ENCODE measurements at places on chromosomes 2 and 18.

DNA sequence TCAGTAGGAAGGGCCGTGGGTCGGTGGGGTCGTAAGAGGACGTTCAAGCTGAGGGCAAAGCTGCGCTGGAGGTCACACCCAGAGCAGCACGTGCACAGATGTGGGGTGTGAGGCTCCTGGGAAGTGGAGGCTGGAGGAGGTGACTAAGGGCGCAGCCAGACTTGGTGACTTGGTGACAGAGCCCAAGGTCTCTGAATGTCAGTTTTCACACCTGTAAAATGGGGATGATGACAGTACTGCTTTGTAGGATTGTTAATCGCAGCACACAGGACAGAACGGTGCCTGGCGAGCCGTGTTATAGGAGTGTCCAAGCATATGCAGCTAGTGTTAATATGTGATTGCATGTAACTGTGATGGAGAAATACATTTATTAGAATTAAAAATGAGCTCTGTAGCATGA is 40.8 kb downstream of the NTSR2 start:
- no peak for DNase-seq

GRCh38 chr2:96325041-96325883 is at the start of gene ITPRIPL1:
Gene ITPRIPL1, plus strand, starts transcription at chr2:96325317. Its CDS starts 523 bp downstream, at chr2:96325840.
- DNase-seq, result no peak

GRCh38 chr18:9753846-9754245 is 45.7 kb downstream of the RAB31 start:
- DNase-seq, result no peak

GRCh38 chr2:216659276-216659675 is 26.1 kb downstream of the IGFBP2 start:
- DNase-seq, result no peak

All from amniotic stem cell (primary cell).